ENCODE measurements at places on chromosomes 5 and 9. TPM values are rescaled to one million over a fixed set of nuclear protein-coding genes. Genes with fewer than 3 reads are reported as not detected.

- no peak for DNase-seq
Measured at GRCh38 chr5:45089870-45090269, 281.1 kb downstream of the MRPS30 start.

The IL7R gene
- 1.2 TPM for polyA plus RNA-seq

The LVRN gene
- 0.01 TPM for polyA plus RNA-seq

GRCh38 chr9:16730162-16730561, 140.3 kb downstream of the BNC2 start:
- no peak for DNase-seq

DNA sequence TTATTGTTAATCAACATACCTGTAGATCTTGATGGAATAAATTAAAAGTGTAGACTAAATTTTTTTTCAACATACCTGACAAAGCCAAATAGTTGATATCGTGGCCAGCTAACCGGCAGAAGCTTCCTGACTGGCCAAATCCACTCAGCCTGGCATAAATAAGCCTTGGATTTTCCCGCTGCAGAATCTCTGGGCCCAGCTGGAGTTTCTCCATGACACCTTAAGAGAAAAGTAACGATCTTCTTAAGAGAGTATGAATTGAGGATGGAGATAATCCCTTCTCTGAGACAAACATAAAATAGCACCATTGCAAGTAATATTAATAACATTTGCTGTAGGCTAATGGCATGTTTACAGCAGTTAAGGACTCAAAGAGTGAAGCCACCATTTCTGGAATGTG, 2.2 kb downstream of the AMACR start:
- no peak for DNase-seq

The PHYHD1 gene
- 11.6 TPM for polyA plus RNA-seq

GRCh38 chr9:109192732-109193361, 25.8 kb upstream of the FRRS1L start:
- no peak for DNase-seq

- DNase-seq, result peak; percentile 85
Measured at GRCh38 chr9:130451509-130452388, 7.0 kb downstream of the ASS1 start.

- no peak for DNase-seq
Measured at GRCh38 chr5:125120012-125120411, 373.6 kb upstream of the ZNF608 start.

DNA sequence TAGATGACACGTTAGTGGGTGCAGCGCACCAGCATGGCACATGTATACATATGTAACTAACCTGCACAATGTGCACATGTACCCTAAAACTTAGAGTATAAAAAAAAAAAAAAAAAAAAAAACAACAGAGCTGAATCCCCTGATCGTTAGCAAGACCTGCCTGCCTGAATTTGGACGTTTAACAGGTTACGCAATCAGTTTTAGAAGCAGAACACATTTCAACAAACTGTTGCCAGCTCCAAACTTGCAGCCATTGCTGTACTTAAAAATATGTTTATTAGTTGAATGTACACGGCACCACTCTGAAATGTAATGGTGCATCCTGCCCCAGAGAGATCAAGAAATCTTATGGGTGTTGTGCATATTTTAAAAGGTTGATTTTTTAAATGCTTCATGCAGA, 680.0 kb downstream of the TLE4 start:
- no peak for DNase-seq

The TEK gene
- not detected for polyA plus RNA-seq

The CCDC180 gene
- polyA plus RNA-seq, result 0.21 TPM

DNA sequence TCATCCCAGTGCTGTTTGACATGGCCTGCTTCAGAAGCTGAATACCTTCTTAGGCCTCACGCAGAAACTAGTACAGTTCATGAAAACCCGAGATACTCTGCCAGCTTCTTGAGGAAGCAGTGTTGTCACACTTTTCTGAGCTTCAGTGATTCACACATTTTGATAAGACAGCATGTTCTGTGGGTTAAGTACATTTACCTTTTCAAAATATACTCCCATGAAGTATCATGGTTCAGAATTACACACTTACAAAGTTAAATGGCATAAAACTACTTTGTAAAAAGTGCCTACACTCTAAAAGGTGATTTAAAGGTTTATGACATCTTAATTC, 56.9 kb downstream of the VCAN start:
- no peak for DNase-seq

GRCh38 chr5:104237586-104237985, 675.0 kb upstream of the NUDT12 start:
- DNase-seq, result no peak

The WDR36 gene
- 6.0 TPM for polyA plus RNA-seq

All from foreskin keratinocyte (primary cell).